ENCODE measurements at places on chromosomes 13 and 19.

DNA sequence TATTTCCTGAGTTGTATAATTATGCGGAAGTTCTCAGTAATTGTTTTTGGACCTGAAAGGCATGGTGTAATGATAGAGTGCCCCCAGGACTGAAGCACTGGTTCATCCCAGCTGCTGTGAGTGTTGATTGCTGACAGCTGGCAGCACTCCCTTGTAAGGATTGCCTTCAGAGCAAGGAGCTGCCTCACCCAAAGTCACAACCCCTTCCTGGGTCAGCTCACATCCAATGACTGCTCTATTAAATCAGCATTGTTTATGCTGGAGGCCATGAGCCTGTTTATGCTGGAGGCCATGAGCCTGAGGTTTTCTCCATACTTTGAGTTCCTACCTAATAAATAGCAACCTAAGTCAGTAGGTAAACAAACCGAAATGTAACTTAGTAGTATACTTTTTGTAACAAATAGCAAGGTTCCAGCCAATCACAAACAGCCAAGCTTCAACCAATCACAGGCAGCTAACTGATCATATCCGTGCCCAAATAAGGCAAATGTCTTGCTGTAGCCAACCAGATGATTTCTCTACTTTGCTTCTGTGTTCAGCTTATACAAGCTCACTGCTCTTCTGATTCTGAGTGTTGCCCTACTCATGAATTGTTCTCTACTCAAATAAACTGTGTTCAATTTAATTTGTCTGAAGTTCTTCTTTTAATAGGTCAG is 11.7 kb upstream of the SPACA6 start:
- DNase-seq, result no peak

- no peak for DNase-seq
Observed at GRCh38 chr13:98207416-98207815, 30.3 kb upstream of the RNF113B start.

DNA sequence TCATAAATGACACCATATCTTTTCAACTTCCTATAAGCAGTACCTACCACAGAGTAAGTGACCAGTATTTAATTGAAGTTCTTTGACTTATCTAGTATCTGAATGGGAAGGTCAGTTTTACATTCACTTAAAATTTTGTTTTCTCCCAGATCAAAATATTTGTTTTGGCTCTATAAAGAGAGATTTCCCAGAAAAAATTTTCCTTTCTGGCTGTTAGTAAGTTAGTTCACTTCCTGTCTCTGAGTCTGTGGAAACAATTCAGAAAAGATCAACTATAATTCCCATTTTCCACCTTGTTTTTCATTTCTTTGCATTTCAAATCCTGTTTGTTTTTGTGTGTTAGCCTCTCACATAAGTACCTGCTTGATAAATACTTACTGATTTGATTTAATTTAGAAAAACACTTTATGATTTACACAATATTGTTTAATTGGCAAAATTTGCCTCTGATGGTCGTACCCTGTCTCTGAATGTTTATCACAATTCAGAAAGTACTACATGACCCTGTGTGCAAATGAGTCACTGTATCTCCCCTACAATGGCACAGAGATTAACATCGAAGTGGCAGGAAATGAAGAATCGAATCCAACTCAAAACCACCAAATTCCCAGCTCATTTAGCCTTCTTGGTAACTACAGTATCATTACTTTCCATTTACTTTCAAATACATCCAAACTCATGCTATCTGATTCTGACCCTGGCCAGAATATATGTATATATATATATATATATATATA is 15.4 kb upstream of the MED4 start:
- no peak for DNase-seq

DNA sequence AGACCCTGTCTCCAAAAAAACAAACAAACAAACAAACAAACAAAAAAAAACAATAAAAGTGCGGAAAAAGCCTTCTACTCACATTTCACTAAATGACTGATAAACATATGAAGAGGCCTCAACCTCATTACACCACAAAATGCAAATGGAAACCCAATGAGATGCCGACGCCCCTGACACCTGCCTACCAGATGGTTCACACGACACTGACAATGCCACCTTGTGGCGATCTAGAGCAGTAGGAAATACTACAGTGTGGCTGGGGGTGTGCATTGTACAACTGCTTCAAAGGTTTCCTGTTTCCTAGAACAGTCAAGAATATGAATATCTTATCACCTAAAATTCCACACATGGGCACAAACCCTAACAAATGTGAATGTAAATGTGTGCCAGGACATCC is 14.0 kb downstream of the SCGB2B2 start:
- no peak for DNase-seq

GRCh38 chr13:39039041-39039440 is 785 bp downstream of the NHLRC3 start:
- no peak for DNase-seq

GRCh38 chr19:50804420-50805272 is 14.4 kb downstream of the ACP4 start:
- peak; percentile 99 for DNase-seq

DNA sequence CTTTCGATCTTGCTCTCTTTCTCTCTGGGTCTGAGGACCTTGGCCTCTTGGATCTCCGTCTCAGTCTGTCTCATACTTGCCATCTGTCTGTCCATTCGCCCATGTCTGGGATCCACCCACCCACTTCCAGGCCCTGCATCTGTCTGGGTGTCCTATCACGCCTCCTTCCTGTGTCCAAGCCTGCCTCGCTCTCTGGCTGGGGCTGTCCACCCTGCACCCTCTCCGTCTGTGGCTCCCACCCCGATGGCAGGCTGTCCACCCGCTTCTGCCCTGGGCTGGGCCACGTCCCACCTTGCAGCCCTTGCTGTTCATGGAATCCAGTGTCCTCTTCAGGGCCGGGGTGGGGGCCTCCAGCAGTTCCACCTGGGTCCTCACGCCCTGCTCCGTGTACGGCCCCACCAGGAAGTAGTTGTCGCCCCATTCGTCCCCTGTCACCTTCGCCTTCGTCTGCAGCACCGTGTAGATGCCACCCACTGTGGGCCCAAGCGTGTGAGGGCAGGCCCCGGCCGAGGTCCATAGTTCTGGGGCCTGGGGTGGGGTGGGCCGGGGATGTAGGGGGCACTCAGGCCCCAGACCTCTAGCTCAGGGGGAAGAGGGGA is 2.0 kb downstream of the GYS1 start:
- no peak for DNase-seq

DNA sequence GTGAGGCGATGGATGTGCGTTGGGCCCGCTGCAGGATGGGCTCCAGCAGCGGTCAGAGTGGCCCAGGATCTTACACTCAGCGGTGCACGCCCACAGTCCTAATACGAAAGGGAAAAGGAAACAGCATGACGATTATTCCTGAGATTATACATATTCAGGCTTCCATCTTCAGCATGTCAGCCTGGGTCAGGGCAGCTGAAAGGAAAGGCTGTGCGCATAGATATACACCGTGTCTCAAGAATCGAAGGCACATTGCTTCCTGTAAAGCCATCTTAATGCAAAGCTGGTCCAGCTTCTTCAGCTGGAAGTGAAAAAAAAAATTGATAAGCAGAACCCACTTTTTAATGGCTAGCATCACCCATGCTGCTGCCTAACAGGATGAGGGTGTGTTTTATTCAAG is 3.6 kb downstream of the PCDH8 start:
- no peak for DNase-seq

- DNase-seq, result no peak
Observed at GRCh38 chr13:111614009-111614408, 293.6 kb downstream of the TEX29 start.

DNA sequence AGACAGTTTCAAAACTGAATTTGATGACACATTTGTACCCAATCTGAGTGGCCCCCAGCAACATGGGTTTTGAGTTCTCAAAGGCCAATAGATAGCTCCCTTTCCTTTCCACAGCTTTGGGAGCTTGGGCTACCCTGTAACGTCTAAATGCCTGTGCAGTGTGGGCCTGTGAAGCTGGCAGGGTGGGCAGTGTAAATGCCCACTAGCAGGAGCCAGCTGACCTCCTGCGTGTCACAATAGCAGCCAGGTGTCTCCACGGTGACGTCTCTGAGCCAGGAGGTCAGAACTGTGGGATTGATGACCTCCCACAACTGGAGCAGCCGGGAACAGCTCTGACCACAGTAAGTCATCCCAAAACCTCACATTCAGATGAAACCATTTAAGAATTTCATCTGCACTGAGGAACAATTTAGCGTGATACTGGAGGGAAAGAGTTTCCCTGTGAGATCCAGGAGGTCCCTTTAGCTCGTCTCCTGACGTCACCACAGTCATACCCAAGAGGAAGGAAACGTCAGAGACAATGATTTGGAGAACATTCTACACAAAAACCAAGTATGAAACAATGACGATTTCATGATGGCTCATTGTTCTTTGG is at the start of gene IPO5:
Gene IPO5 (plus strand): TSS at position 300 of the 595 bp plus-strand sequence. CDS start 23,022 bp downstream, outside the sequence.
- peak; percentile 3 for DNase-seq

DNA sequence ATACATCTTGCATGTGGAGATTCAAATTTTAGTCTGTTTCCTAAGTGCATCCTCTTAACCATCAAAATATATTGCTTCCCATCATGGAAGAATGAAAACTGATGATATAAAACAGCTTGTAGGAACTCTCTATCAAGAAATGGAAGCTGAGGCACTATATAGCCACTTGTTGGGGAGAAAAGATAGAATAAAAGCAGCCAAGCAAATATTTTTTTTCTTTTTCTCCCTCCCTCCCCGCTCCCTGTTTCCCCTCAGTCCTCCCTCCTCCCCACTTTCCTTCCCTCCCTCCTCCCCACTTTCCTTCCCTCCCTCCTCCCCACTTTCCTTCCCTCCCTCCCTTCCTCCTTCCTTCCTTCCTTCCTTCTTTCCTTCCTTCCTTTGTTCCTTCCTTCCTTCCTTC is 413.8 kb downstream of the GPC6 start:
- no peak for DNase-seq

DNA sequence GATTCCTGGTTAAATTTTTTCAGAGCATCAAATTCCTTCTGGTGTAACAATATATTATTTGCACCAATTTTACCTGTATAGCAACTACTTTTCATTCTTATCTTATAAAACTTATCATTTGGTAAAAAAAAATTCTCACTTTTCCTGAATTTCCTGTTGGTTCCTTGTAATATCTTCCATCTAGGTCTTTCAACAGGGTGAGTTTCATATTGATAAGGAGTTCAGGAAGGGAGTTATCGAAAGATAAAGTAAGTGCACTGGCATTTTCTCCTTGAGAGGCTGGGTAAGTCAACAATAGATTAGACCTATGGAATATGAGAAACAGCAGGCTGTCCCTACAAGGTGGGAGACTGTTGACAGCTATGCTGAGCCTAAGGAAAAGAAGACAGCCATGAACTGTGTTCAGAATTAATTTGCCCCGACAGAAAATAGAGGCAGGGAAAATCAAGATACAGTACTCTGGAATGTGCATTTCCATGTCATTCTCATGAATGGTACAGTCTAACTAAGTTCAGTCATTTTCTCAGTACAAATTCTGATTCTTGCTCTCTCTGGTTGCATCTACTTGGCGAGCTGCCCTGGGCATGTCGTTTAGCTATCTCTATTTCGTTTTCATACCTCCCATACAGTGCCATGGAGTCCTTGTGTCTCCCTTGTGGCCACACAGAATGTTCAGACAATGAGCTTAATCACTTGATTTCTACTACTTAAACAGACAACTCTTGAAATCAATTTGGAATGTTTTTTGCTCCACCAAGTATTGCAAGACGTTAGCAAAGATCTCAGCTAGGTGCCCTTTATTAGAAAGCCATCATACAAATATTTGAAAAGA is 9.9 kb downstream of the IGFL1 start:
- no peak for DNase-seq

DNA sequence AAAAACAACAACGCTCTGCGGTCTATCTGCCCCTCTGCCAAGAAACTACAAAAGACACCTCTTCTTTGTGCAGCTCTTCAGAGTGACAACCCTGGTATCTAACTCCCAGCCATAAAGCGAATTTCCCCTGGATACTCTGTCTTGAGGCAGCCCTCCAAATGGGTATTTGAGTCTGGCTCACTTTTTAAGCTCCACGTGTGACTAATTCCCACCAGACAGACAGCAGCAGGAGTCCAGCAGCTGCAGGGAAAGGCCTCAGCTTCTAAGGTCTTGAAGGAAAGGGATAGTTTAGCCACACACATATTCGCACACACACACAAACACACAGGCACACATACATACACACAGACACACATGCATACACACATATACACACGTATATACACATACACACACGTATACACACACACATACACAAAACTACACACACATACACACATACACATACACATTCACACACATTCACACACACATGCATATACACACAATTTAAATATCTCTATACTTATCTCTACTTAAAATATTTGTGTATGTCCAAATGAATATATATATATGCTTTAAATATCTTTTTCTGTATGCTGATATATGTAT is 188.8 kb downstream of the TSHZ3 start:
- DNase-seq, result no peak

DNA sequence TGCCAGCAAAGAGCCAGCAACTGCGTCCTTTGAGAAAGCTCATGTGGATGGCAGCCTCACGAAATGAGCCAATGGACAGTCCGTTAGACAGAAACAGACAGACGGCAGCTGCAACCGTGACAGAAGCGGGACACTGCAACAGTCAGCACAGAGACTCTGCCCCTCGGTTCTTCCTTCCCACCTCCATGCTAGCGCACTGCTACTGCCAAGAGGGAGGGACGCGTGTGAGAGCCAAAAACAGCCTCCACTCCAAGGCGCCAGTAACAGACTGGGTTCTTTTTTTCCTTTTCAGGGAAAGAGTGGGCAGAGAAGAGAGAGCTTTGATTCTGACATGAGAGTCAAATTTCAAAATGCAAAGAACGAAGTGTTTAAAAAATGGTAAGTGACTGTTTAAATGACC is 77.5 kb downstream of the SERP2 start:
- no peak for DNase-seq

DNA sequence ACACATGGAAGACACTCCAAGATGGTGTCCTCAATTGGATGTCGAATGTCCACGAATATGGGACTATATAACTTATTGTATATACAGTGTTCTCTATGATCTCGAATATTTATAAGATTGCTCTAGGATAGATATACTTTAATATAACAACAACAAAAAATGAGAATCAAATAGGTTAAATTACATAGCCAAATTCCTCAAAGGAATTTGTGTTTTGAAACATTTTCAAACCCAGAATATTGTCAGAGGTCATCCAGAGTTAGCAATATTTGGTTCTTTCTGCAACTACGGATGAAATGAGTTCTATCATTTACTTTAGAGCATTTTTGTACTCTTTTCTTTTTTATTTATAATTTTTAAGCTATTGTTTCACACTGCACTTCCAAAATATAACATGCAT is 857.8 kb downstream of the GPC5 start:
- DNase-seq, result no peak

DNA sequence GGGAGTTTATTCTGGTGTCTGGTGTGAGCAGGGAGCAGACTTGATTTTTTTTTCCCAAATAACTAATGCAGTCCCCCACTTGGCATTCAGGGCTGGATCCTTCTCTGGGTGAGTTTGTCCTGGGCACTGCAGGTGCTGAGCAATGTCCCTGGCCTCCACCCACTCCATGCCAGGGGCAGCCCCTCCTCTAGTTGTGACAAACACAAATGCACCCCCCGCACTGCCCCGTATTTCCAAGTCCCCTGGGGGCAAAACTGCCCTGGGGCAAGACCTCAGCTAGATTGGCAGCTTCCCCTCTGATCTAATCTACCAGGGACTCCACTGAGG is 6.4 kb downstream of the MOB3A start:
- no peak for DNase-seq

- DNase-seq, result no peak
Observed at GRCh38 chr13:76790980-76791819, 95.0 kb downstream of the KCTD12 start.

GRCh38 chr19:58311345-58311865 is 6.2 kb downstream of the ERVK3-1 start:
- no peak for DNase-seq
